ENCODE measurements at places on chromosomes 12 and 14.
A peak's percentile ranks its signal among the peaks of the same experiment; 100 is the strongest.

DNA sequence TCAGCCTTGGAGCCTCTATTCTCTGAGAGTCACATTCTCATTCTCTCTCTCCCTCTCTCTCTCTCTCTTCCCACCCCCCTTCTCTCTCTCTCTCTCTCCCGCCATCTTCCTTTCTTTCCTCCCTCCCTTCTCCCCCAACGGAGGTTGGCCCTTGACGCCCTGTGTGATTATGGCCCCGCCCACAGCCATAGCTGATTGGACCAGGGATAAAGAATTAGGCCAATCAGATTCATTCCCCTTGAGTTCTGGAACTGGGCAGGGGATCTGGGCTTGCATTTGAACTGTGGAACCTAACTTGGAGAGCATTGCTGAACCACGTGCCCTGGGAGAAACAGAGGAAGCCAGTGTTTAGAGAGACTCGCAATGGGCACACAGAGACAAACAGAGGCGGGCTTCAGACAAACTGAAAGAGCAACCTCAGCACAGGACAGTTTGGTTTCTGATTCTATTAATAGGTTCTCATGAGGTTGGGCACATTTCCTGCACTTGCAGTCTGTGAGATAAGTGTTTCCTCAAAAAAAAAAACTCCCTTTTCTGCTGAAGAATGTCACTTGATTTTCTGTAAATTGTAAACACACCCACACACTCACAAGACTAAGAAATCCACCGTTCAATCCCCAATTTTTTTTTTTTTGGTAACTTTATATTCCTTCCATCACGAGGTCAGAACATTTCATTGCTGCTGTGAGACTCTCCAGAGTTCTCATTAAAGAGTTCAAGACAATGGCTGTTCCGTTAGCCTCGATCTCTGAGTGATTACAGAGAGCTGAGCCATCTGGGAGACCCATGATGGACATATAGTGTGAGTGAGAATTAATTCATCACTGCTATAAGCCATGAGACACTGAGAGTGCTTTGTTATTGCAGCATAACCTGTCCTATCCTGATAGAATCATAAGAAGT is 3.5 kb upstream of the P2RX7 start:
- DNase-seq = no peak

GRCh38 chr12:102776041-102776440 is 141.0 kb downstream of the PAH start:
- DNase-seq = no peak

DNA sequence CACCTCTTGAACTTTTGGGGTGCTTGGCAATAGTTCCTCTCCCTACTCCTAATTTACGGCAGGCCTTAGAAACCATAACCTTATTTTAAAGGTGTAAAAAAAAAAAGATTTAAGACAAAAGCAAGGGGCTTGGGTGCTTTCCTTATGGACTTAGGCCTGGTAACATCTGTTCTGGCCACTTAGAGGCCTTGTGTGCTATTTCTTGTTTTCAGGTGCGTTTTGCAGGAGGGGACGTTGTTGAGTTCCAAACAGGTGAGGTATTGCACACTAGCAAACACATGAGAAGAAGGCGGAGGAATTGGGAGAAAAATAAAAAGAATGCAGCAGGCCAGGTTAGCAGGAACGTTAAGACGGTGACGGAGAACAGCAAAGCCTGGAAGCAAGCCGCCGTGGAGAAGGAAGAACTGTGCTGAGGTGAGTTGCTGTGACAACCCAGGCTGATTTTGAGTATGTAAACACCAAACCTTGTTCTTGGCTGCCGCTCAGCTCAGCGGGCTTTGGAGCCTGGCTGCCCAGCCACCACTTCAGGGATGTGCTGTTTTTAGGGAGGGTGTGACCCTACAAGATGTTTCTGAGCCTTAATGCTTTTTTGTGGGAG is 17.3 kb downstream of the EMG1 start:
- no peak for DNase-seq

GRCh38 chr14:68740788-68741476 is 51.9 kb downstream of the ZFP36L1 start:
- DNase-seq = no peak

GRCh38 chr12:13199592-13199991 is 3.1 kb downstream of the EMP1 start:
- DNase-seq = no peak

DNA sequence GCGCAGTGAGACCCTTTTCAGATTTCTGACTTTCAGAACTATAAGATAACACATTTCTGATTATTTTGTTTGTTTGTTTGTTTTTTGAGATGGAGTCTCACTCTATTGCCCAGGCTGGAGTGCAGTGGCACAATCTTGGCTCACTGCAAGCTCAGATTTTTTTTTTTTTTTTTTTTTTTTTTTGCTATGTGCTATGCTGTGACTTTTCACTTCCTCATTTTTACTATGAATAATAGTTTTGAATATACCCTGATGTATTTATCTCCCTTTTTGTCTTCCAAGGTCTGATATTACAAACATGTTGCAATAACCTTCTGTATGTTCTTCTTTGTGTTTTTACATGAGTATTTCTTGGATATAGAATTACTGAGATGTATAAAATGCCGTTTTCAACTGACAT is 658.7 kb upstream of the SEL1L start:
- no peak for DNase-seq

- DNase-seq = no peak
Measured at GRCh38 chr14:71536015-71536740, 396.1 kb upstream of the RGS6 start.

DNA sequence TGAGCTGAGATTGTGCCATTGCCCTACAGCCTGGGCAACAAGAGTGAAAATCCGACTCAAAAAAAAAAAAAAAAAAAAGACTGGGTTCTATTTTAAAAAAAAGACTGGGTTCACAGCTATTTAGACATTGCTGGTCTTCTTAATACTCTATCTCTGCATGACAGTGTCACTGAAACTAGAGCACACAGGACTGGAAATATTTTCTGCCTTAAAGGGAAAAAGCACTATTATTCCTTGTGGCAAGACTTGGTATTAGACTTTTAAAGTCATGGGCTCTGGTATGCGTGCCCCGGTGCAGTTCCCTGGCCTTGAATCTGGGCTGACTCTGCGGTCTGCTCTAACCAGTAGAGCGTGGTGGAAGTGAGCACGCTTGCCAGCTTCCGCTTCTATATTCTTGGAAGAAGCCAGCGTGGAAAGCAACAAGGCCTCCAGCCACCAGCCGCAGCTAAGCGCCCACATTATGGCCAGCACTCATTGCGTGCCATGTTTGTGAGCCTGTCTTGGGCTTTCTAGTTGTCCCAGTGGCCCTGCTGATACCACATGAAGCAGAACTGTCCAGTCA is 31.3 kb downstream of the PRKAB1 start:
- DNase-seq = no peak

- no peak for DNase-seq
Measured at GRCh38 chr12:90943255-90943654, 11.7 kb downstream of the CCER1 start.

DNA sequence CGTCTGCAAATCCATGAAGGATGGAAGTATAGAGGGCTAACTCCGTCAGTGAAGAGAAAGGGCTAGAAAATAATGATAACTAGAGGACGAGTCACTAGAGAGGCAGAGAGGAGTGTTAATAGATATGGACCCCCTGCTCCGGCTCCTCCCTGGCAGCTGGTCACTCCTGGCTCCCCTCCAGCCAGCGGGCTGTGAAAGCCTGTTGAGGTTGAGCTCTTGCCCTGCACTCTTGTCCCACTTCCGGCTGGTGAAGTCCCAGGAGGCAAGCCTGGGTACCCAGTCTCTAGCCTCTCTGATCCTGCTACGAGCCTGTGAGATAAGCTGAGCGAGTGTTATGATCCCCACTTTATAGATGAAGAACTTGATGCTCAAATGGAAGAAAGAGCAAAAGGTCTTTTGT is 90.3 kb downstream of the RFX4 start:
- DNase-seq = peak; percentile 10

DNA sequence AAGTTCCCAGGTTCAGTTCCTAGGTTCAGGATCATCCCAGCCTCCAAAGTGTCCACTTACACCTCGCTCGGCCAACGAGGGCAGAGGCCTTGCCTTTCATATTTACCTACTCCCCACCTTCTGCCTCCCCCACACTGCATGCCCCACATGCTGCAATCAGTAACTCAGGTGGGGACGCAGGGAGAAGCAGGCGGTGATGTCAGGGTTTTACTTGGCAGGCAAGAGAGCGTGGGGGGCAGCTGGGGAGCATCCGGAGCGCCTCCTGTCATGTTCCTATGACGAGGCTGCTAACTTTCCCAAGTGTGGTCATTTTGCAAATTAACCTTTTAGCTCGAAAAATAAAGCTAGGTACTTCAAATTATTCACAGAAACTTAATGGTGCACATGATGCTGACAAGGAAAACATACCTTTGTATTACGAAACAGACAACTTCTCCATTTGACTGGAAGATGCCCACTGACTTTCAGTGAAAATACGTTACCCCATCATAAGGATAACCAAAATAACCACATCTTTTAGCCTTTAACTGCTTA is 53.8 kb downstream of the SETD3 start:
- DNase-seq = no peak

- DNase-seq = peak; percentile 95
Measured at GRCh38 chr14:51239813-51240803, at the start of gene TMX1. TSS of gene TMX1 (plus strand) at chr14:51240247. CDS start at chr14:51240293, 46 bp downstream.

GRCh38 chr14:26926585-26926984 is 328.8 kb upstream of the NOVA1 start:
- DNase-seq = no peak

DNA sequence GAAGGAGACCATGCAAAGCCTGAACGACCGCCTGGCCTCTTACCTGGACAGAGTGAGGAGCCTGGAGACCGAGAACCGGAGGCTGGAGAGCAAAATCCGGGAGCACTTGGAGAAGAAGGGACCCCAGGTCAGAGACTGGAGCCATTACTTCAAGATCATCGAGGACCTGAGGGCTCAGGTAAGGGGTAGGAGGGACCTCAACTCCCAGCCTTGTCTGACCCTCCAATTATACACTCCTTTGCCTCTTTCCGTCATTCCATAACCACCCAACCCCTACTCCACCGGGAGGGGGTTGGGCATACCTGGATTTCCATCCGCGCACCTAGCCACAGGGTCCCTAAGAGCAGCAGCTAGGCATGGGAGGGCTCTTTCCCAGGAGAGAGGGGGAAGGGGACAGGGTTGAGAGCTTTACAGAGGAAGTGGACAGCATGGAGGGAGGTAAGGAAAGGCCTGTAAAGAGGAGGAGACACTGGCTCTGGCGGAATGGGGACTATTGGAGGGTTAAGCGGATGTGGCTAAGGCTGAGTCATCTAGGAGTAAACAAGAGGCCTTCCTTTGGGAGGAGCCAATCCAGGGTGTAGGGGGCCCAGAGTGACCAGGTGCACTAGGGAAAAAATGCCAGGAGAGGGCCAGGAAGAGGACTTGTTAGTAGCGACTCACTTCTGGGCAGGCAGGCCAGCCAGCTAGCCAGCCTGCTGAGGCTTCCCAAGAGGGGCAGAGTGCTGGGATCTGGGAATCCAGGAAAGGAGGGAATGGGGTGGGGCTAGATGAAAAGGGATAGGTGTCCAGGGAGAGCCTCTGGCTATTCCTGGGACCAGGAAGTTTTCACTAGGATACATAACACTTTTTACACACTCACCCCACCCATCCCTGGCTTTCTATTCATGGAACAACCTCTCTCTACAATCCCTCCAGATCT is 754 bp downstream of the KRT18 start:
- DNase-seq = peak; percentile 23

DNA sequence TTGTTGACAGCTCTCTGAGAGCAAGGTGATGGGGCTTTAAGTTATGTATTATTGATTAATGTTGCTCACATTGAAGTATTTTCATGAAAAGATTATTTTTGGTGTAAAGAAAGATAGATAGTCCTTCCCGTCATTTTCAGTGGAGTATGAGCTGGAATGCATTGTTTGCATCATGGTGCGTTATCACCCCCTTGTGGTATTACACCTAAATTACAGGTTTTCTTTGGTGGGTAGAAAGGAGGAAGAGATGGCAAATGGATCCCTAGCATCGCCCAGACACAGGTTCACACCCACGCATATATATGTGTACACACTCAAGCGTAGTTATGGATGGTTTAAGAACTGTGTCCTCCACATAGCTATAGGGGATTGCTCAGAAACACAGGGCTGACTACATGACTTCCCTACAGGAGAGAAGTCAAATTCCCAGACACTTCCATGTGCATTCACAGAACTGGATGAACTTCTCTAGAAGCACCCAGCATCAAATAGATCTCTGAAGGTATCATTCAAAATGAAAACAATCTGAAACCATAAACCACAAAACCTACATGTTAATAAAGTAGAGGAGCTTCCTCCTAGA is 14.4 kb upstream of the SERPINA10 start:
- no peak for DNase-seq

DNA sequence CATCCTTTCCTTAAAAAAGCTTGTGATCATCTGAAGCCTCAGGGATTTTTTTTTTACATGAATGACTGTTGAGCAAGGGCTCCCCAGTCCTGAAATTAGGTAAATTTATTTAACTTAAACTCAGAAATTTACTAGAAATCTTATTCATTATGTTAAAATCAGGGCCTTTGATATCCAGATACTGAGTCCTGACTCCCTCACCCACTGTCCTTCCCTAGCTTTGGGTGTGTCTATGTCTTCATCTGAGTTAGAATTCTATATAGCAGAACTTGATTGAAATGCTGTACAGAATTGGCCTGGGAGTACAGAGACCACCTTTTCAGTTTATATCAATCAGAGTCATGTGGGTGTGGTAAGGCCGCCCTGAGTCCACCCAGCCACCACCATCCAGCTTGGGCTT is 260.0 kb downstream of the CACNA1C start:
- DNase-seq = no peak

DNA sequence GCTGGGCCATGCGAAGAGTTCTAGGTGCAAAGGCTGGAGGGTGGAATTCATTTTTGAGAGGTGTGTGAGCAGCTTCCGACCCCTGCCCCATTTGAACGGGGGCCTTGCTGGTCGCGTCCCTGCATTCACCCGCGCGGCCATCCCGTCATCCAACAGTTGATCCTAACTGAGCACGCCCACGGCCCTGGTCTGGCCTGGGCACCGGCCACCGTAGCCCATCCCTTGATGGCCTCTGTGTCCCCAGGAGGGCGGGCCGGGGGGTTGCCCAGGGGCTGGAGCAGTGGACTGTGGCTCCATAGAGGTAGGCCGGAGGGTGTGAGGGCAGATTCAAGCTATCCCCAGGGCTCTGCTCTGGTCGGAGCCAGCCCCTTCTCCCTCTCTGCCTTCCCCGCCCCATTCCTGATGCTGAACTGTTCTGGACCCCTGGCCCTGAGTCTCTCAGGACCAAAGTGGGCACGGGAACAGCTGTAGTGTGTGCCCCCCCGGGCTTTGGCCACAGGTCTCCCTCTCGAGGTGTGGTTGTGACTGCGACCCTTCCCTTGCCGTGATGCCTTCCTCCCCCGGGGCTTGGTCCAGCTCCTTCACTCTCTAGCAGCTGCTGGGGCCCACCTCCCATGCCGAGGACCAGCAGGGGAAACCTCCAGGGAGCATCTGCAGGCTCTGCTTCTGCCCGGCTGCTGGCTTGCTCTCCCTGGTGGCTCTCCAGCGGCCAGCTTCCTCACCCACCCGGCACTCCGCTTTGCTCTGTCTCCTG is 9.1 kb downstream of the MEG3 start:
- DNase-seq = no peak

DNA sequence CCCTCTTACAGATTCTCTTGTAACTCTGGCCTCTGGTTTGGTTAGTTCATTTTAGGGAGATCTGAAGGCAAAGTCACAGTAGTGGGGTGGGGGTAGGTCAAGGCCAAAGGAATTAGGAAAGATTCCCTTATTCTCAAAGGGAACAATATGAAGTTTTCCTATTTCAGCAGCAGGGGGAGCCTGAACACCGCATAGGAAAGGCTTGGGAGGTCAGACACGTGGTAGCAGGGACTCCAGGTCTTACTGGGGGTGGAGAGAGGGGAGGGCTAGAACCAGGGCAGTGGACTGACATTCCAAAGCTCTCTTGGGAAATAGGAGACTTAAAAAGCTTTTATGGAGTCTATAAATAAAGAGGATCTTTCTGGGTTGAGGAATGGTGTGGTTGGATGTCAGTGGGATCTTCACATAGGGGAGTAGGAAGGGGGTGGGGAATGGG is 1.3 kb downstream of the ZC3H10 start:
- DNase-seq = peak; percentile 74

Data from nephron progenitor cell (in vitro differentiated cells).